ENCODE measurements at places on chromosomes 4 and X. TPM values are rescaled to one million over a fixed set of nuclear protein-coding genes. Genes with fewer than 3 reads are reported as not detected.

DNA sequence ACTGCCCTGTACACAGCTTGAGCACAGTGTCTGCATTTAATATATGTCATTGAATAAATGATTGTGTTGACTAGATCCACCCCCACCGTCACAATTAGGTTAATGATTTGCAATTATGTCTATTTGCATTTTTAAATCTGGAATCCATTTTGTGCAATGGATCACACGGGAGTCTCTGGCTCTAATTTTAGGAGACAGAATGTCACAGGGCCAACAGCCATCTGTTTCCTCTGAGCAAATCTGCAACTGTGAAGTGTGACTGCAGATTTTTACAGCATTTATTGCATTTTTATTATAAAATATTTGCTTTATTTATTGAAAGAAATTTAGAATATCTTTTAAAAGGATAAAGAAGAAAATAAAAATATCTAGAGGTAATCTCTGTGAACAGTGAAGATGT, 316.8 kb downstream of the HS3ST1 start:
- H3K27ac ChIP-seq, result no peak overlapping the region
- no peaks in the 10 kb centered on the region for H3K4me1 ChIP-seq
- no peak overlapping the region for H3K4me3 ChIP-seq
- no peaks in the 10 kb centered on the region for H3K36me3 ChIP-seq

DNA sequence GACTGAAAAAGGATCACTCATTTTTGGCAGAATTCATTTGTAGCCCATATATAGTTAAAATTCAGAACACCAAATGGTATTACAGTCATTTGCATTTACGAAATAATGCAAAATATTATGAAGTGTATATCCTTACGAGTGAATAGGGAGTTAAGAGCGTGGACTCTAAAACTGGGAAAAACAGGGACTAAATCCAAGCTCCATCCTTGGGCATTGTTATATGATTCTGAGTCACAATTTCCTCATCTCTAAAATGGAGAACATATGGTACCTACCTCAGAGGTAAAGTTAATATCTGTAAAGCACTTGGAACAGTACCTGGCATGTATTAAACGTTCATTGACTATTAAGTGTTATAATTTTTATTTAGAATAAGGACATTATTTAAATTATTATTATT, 106.3 kb downstream of the ZAR1 start:
- H3K36me3 ChIP-seq, result peaks cover 43% of the 10 kb centered on the region
- H3K4me1 ChIP-seq, result no peaks in the 10 kb centered on the region
- DNase-seq, result no peak
- no peak overlapping the region for H3K4me3 ChIP-seq

- H3K27me3 ChIP-seq, result no peaks in the 10 kb centered on the region
- H3K4me3 ChIP-seq, result no peak overlapping the region
- H3K27ac ChIP-seq, result no peak overlapping the region
- H3K4me1 ChIP-seq, result no peaks in the 10 kb centered on the region
- H3K36me3 ChIP-seq, result no peaks in the 10 kb centered on the region
Measured at GRCh38 chrX:27597508-27597907, 7.4 kb downstream of the DCAF8L2 start.

DNA sequence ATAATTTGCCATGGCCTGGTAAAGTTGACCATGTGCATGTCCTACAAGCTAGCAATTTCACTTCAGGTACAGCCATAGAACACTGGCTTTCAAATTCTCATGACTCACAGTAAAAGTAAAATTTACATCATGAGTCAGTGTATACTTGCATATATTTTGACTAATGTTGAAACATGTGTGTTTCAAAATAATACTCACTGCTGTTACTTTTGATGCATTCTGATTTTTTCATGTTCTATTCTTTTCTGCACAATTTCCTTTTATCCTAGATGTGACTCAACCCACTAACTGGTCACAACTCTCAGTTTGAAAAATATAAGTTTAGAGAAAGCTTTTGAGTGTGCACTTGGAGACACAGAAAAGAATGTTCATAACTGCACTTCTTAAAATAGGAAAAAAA, 365.7 kb downstream of the FGF13 start:
- no peaks in the 10 kb centered on the region for H3K36me3 ChIP-seq
- no peaks in the 10 kb centered on the region for H3K27me3 ChIP-seq
- H3K27ac ChIP-seq, result no peak overlapping the region
- no peak overlapping the region for H3K4me3 ChIP-seq
- no peaks in the 10 kb centered on the region for H3K4me1 ChIP-seq
- DNase-seq, result no peak

GRCh38 chr4:7945709-7946380, 6.2 kb upstream of the AFAP1 start:
- H3K36me3 ChIP-seq, result no peaks in the 10 kb centered on the region
- H3K27ac ChIP-seq, result no peak overlapping the region
- DNase-seq, result no peak
- peaks cover 16% of the 10 kb centered on the region for H3K4me1 ChIP-seq

DNA sequence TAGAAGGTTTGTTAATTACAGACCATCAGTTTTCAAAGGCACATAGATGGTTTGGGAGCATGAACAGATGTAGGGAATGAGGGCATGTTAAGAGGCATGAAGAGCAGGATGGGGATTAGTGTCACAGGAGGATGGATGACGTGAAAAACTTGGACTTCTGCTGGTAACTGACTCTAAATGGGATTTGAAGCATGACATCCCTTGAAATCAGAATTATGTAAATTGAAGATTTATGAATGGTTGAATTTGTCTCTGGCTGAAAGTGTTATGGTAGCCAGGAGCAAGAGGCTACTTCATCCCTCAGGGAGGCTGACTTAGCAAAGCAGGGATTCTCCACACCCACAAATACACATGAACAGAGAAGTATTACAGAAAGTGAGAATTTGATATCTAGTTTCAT, 454.6 kb downstream of the MAGEB5 start:
- no peak overlapping the region for H3K4me3 ChIP-seq
- H3K27me3 ChIP-seq, result no peaks in the 10 kb centered on the region
- no peaks in the 10 kb centered on the region for H3K4me1 ChIP-seq
- H3K36me3 ChIP-seq, result no peaks in the 10 kb centered on the region
- no peak overlapping the region for H3K27ac ChIP-seq
- DNase-seq, result no peak

- H3K4me1 ChIP-seq, result peaks cover 8% of the 10 kb centered on the region
- no peak for DNase-seq
- H3K27ac ChIP-seq, result no peak overlapping the region
- no peak overlapping the region for H3K4me3 ChIP-seq
- H3K27me3 ChIP-seq, result no peaks in the 10 kb centered on the region
Measured at GRCh38 chr4:36652857-36653256, 371.4 kb downstream of the DTHD1 start.

DNA sequence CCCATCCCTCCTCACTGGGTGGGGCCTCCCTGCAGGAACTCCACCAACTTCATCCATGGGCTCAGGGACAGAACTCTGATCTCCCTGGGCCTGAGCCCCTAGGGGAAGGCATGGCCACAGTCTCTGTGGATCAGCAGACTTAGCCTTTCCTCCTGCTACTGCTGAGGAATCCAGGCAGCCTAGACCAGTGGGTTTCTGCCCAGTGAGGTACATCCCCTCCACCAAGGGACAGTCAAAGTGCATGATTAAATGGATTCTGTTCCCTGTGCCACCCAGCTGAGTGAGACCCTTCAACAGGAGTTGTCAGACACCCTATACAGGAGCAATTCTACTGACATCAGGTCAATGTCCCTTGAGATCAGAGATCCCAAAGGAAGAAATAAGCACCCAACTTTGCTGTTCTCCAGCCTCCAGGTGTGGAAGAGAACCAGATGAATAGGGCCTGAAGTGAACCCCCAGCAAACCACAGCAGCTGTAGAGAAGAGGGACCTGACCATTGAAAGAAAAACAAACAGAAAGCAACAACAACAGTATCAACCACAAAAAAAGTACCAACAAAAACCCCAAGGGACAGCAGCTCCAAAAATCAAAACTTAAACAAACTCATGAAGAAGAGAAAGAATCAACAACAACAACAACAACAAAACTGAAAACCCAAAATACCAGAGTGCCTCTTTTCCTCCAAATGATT, 84.8 kb downstream of the CHIC1 start:
- no peak overlapping the region for H3K27ac ChIP-seq
- no peak overlapping the region for H3K4me3 ChIP-seq
- H3K36me3 ChIP-seq, result peaks cover 7% of the 10 kb centered on the region

DNA sequence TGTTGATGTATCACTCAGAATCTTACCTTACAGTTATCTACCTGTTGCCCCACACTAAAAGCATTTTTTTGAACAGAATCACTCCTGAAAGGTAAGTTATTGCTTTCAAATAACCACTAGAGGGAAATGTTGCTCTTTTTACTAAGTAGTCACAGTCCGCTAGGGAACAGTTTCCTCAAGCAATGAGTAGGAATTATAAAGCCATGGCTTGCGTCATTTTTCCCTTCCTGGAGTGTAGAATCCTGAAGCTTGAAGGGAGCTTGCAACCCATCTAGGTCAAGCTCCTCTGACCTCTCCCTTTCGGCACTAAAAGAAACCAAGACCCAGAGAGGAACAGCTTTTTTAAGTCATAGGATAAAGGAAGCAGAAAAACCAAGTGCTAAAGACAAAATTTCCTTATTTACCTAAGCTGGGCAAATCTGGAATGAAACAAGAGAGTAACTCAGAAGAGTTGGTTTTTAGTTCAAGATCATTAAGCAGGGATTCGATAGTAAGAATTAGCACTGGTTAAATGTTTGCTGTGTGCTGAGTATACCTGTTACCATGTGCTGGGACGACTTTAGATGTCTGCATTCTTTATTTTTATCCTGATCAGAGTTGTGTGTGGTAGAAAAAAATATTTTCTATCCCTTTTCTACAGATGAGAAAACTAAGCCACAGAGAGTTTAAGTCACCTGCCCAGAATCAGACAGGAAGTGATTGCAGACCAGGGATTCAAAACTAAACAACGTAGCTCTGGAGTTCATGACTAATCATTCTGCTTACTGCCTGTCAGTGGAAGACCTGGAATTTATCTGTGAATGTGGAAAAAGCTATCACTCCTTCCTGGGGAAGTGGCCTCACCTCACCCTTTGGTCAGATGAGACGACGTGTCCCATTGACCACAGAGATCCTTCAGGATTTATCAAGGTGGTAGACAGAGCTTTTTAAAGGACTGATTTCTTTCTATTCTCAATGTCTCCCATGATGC, 631.5 kb downstream of the RAB28 start:
- H3K27me3 ChIP-seq, result peaks cover 4% of the 10 kb centered on the region
- no peak for DNase-seq
- no peaks in the 10 kb centered on the region for H3K36me3 ChIP-seq
- no peak overlapping the region for H3K4me3 ChIP-seq

- no peak for DNase-seq
- H3K4me3 ChIP-seq, result no peak overlapping the region
- H3K27ac ChIP-seq, result peak overlapping the region; percentile 40
- no peaks in the 10 kb centered on the region for H3K27me3 ChIP-seq
- H3K36me3 ChIP-seq, result peaks cover 4% of the 10 kb centered on the region
- peaks cover 10% of the 10 kb centered on the region for H3K4me1 ChIP-seq
Measured at GRCh38 chr4:185238215-185238681, 28.9 kb downstream of the SNX25 start.

- H3K27ac ChIP-seq, result no peak overlapping the region
- no peak overlapping the region for H3K4me3 ChIP-seq
- no peaks in the 10 kb centered on the region for H3K4me1 ChIP-seq
Measured at GRCh38 chr4:43732829-43733426, 715.7 kb downstream of the KCTD8 start.

DNA sequence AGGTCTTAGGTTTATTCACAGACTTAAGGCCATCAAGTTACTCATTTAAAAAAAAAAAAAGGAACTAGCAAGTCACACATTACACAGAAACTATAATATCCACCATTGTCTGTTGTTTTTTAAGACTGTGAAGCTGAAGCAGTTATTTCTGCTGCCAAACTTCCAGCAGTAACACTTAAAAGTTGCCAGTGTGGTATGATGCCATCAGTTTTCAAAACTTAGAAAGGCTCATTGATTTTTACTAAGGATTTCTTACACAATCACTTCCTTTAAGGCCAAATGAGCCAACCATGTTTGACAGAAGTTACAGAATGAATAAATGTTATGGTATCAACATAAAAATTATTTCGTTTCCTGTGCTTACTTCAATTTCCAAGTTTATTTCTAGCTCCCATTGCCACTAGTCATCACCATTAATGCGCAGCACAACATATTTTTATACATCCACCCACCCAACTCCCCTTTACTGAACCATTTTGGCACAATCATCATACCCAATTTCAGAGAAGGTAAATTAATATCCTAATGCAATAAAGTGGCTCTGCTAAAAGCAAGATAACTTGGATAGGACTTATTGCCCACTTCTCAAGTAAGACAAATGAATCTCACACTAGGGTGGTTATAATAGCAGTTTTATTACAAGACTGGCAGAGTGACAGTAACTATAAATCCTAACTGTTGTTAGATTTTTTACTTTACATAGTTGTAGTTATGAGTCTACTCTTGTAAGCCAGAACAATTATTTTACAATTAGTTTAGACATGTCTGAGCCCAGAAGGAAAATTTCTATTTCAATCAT, 13.1 kb downstream of the PDGFC start:
- H3K27me3 ChIP-seq, result no peaks in the 10 kb centered on the region
- no peak for DNase-seq
- no peaks in the 10 kb centered on the region for H3K36me3 ChIP-seq
- no peak overlapping the region for H3K4me3 ChIP-seq

GRCh38 chr4:189374176-189374575, 566.5 kb upstream of the FRG1 start:
- H3K36me3 ChIP-seq, result no peaks in the 10 kb centered on the region
- no peaks in the 10 kb centered on the region for H3K27me3 ChIP-seq
- no peaks in the 10 kb centered on the region for H3K4me1 ChIP-seq
- DNase-seq, result no peak
- H3K4me3 ChIP-seq, result no peak overlapping the region

GRCh38 chrX:121871122-121871521, 823.7 kb downstream of the GLUD2 start:
- no peak overlapping the region for H3K27ac ChIP-seq
- no peak overlapping the region for H3K4me3 ChIP-seq
- no peak for DNase-seq
- H3K27me3 ChIP-seq, result no peaks in the 10 kb centered on the region
- no peaks in the 10 kb centered on the region for H3K36me3 ChIP-seq

DNA sequence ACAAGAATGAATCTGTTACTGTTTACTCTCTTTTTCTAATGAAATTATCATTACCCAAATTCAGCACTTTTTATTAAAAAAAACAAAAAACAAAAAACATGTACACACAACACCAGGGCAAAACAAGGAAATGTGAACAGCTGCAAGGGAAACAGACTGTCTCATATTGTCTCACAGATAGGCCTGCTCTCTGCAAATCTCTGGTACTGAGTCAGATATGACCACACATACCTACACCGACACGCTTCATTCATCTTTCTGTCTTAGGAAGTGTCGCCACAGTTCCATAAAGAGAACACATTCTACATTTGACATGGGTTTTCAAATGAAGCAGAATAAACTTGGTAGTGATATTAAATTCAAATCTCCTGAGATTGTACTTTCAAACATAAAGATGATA, 92.2 kb upstream of the GPR34 start:
- no peaks in the 10 kb centered on the region for H3K27me3 ChIP-seq
- no peak overlapping the region for H3K4me3 ChIP-seq
- peaks cover 9% of the 10 kb centered on the region for H3K4me1 ChIP-seq
- no peak for DNase-seq
- H3K27ac ChIP-seq, result no peak overlapping the region
- H3K36me3 ChIP-seq, result peaks cover 3% of the 10 kb centered on the region

- DNase-seq, result no peak
- no peaks in the 10 kb centered on the region for H3K4me1 ChIP-seq
- no peak overlapping the region for H3K27ac ChIP-seq
- H3K36me3 ChIP-seq, result no peaks in the 10 kb centered on the region
Measured at GRCh38 chr4:78032929-78033328, 24.2 kb upstream of the FRAS1 start.

The GNRHR gene
- total RNA-seq, result not detected

The NCAPG gene
- 58.2 TPM for total RNA-seq

The TLR6 gene
- total RNA-seq, result 0.48 TPM

The SPP1 gene
- 0.67 TPM for total RNA-seq

The FRG2 gene
- total RNA-seq, result not detected

The CT45A2 gene
- total RNA-seq, result not detected

The PLRG1 gene
- 83.4 TPM for total RNA-seq

The XAGE2 gene
- total RNA-seq, result not detected

The CCDC110 gene
- not detected for total RNA-seq

Measured in activated T-helper 2 cell treated with anti-CD3 and anti-CD28 coated beads, Interferon-gamma antibody, Interleukin-2, Interleukin-4, amounts not matched to agents 10 μg/mL and 5 μg/mL and 100 μg/mL, durations not matched to agents 14 hours and 24 hours and 36 hours (primary cell).